ENCODE measurements at places on chromosomes 5 and 9.

DNA sequence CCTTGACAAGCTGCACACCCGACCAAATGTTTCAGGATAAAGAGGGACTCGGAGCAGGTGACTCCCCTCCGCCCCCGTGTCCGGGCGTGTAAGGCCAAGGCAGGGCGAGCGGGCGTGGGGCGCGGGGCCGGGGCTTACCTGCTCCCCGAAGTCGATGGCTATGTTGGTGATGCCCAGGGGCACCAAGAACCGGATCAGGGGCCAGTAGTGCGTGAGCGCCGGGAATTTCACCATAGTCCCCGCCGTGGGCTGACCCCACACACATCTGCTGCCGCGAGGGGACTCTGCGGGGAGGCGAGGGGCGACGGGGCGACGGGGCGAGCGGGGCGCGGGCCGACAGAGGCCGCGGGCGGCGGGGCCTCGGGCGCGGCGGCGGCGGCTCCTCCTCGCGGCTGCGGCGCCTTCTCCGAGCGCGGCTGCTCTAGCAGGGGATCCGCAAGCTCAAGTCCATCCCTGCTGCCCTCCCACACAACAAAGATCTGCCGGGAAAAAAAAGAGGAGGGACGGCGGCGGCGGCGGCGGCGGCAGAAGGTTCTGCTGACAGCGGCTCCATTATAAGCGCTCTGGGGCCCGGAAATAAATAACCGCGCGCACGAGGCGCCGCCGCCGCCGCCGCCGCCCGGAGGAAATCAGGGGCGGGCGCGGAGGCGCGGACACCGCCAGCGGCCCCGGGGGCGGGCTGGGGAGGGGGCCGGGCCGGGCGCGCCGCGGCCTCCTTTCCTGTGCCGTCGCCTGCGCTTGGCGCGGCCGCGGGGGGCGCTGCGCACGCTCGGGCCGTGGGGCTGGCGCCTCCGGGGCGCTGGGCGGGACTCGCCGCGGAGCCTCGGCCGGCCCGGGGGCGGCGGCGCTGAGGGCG is at the start of gene ANKH:
Gene ANKH, minus strand, starts transcription at position 565 of the 856 bp plus-strand sequence. Its CDS starts 331 bp downstream, at position 234.
- peak; percentile 69 for DNase-seq

GRCh38 chr5:137372016-137372772 is 126.9 kb downstream of the SPOCK1 start:
- DNase-seq: no peak

DNA sequence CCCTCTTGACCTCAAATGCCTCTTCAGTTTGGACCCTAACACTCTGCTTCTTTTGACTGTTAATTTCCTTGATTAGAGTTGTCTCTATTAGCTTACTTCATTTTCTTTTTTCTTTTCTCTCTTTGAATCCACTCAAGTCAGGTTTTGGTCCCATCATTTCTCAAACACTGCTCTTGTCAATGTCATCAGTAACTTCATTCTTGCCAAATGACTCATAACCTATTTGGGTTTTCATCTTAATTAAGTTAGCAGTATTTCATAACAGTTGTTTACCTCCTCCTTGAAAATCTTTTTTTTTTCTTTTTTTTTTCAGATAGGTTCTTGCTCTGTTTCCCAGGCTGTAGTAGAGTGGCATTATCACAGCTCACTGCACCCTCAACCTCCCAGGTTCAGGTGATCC is 119.6 kb downstream of the PARP8 start:
- no peak for DNase-seq

DNA sequence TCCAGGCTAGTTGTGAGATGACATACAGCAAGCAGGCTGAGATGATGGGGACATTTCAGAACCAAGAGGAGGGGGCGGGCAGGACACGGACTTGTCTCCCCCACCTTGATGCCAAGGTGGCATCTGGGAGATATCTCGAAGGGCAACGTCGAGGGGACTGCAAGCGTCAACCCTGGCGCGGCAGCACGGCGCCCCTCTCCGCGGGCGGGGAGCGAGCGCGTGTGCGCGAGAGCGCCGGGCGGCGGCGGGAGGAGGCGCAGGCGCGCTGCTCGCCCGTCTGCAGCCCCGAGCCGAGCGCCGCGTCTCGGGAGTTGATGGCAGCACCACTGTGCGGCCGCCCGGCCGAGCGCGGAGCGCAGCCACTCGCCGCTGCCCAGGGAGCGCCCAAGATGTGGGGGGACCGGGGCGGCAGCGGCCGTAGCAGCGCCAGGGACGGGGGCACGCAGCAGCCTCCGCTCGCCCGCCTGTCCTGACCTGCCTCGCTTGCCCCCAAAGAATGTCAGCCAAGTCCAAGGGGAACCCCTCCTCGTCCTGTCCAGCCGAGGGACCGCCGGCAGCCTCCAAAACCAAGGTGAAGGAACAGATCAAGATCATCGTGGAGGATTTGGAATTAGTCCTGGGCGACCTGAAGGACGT is at the start of gene PRR16:
Gene PRR16, plus strand, starts transcription at position 310 of the 636 bp plus-strand sequence.
- DNase-seq: peak; percentile 32

- DNase-seq: peak; percentile 31
Observed at GRCh38 chr5:100841358-100842076, 61.6 kb downstream of the ST8SIA4 start.

- DNase-seq: no peak
Observed at GRCh38 chr9:133080161-133080560, 18.4 kb downstream of the CEL start.

- no peak for DNase-seq
Observed at GRCh38 chr9:86695910-86696424, 251.3 kb downstream of the GAS1 start.

DNA sequence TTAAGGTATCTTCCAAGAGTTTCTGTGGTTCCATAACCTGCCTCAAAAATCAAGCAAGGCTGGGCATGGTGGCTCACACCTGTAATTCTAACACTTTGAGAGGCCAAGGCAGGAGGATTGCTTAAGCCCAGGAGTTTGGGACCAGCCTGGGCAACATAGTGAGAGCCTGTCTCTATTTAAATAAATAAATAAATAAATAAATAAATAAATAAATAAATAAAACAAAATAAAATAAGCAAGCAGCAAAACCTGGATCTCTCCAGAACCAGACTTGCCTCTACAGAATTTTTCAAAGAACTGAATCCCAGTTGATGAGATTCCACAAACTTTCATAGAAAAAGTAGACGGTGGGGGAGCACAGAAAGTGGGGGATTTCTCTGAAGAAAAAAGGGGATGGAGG is 12.3 kb downstream of the SERINC5 start:
- DNase-seq: no peak

DNA sequence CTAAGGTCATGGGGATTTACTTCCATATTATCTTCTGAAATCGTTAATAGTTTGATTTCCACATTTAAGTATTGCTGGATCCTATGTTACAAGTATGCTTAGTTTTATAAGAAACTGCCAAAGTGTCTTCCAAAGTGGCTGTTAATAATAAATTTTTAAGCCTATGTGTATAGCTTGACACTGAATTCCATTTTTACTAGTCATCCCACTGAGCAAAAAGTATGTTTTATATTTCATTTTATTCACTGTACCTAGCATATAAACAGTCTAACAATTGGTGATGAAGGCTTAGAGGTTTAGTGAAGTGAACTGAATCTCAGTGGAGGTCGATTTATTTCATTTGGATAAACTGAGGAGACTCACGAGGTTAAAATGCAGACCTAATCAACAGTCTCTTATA is 174.6 kb downstream of the ADAMTS6 start:
- no peak for DNase-seq

GRCh38 chr9:37029304-37029775 is 4.7 kb downstream of the PAX5 start:
- no peak for DNase-seq

GRCh38 chr5:126483156-126483555 is 59.9 kb downstream of the GRAMD2B start:
- DNase-seq: no peak

DNA sequence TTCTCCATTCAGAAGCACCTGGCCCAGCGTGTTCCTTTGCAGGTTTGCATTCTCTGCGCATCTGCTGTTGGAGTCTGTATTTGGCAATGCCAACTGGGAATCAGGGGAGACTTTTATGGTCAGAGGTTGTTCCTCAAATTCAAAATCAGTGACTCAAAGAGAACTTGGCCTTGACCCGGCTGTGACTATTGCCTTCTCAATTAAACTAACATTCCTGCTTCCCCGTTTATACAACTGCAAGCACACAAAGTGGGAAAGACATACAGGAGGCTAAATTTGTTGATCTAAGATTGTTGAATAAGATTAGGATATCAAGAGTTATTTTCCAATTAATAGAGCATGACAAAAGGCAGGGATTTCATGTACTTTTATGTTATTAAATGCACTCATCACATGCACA is 402.4 kb upstream of the IRX2 start:
- DNase-seq: no peak

- DNase-seq: peak; percentile 81
Observed at GRCh38 chr5:94103514-94104245, 362.3 kb upstream of the POU5F2 start.

DNA sequence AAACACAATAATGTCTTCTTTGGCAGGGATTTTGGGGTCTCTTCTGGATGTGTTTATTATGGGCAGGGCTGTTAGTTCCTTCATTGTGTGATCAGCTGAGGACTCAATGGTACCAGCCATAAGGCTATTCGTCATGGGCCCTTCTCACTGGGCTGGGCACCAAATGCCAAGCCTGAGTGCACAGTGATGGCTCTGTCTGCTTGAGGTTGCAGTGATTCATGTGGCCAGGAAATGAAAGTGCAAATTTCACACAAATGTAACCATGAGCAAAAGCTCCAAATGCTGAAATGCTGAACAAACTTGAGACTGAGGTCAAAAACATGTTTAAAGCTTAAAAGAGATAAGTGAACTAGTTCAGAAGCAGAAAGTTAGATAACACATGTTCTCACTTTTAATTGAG is 191.0 kb downstream of the TARS1 start:
- no peak for DNase-seq

GRCh38 chr9:34190996-34191892 is 12.4 kb downstream of the UBAP1 start:
- peak; percentile 16 for DNase-seq

GRCh38 chr9:79390781-79391770 is 180.7 kb upstream of the TLE4 start:
- DNase-seq: no peak

DNA sequence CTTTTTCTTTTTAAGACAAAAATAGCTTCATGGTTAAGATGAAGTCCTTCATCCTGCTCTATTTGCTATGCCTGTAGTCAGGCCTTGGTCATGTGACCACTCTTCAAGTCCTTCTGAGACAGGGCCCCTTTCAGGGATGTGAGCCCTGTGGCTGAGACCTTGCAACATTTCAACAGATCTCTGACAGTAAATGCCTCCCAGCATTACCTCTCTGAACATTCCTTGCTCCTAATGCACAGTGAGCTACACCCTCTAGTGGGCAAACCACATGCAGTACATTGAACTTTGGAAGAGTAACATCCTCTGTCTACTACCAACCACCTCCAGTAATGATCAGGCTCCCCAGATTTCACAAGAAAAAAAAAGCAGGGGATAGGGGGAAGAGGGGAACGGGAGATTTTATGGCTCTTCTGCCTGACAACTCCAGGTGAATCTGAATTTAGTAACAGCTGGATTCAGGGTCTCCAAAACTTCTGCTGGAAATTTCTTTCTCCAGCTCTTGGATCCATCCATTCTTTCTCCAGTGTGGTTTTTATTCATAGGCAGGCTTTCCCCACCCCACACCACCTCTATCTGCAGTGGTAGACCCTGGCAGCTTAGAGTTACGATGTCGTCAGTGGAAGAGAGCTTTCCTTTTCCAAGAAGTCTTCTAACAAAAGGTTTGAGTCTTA is 8.9 kb upstream of the FBXO38 start:
- DNase-seq: peak; percentile 84

DNA sequence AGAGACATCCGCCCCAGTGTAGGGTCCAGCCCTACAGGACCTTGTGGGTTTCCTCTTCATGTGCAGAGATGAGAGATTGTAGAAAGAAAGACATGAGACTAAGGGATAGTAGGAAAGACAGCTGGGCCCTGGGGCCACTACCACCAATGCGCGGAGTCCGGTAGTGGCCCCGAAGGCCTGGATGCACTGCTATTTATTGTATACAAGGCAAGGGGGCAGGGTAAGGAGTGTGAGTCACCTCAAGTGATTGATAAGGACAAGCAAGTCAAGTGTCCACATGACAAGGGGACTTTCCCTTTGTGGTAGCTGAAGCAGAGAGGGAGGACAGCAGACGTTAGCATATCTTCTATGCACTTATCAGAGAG is 6.2 kb upstream of the TMEM141 start:
- peak; percentile 90 for DNase-seq

GRCh38 chr9:89400403-89401116 is 82.3 kb downstream of the SECISBP2 start:
- peak; percentile 81 for DNase-seq

GRCh38 chr9:85940275-85940831 is 593 bp upstream of the NAA35 start:
- DNase-seq: peak; percentile 64

DNA sequence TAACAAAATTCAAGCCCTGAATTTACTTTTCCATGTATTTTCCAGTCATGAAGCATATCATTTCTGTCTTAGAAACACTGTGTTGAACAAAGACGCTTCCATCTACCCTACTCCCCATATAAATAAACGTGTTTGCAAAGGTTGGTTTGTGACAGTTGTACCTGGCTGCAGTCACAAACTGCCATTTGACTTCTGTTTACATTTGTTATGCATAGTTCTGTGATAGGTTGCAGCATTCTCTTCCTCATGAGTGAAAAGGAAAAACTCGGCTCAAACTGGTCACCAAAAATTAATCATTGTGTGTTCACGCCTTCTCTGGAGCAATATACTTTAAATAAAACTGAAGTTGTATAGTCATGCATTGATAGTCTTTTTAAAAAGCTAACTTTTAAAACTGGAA is 69.3 kb upstream of the MOCS2 start:
- no peak for DNase-seq

- DNase-seq: no peak
Observed at GRCh38 chr5:178114325-178115135, 1.2 kb downstream of the N4BP3 start.

- no peak for DNase-seq
Observed at GRCh38 chr9:137478613-137478961, 19.5 kb upstream of the NSMF start.

- DNase-seq: no peak
Observed at GRCh38 chr5:124645396-124645795, 101.0 kb downstream of the ZNF608 start.

DNA sequence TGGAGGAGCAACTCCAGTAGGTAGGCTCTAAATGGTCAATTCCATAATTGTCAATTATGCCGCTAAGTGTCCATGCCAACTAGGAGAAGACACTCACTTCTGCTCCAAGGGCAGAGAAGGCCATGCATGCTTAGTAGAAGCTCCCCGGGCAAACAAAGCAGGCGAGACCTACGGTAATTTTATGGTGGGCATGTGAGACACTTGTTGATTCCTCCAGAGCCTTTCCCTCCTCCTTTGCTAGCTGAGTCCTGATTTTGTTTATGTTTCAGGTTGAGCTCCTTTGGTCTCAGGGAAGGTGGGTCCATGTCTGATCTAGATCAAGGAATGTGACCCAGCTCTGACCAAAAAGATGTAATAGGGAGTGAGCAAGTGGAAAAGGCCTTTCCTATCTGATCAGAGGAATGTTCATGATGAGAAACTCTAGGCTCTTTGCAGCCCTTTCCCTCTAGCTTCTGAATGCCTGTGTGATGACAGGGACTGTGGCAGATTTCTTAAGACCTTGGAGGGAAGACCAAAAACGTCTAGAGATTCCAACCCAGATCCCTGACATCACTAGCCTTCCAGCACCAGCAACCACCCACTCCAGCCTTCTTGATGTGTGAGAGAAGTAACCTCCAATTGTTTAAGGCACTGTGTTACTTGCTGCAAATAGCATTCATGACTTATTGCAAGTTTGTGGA is 7.7 kb upstream of the CPEB4 start:
- no peak for DNase-seq

- no peak for DNase-seq
Observed at GRCh38 chr5:113343343-113343742, 91.4 kb downstream of the TSSK1B start.
